ENCODE measurements at places on chromosomes 12 and 14. TPM values are rescaled to one million over a fixed set of nuclear protein-coding genes. Genes with fewer than 3 reads are reported as not detected.

Gene TMTC3
- 25.8 TPM for total RNA-seq

Gene BICD1
- total RNA-seq, result 14.5 TPM

Gene TMEM229B
- total RNA-seq, result 0.21 TPM

Gene RPL10L
- total RNA-seq, result not detected

Gene MMP17
- total RNA-seq, result 1.7 TPM

Gene CCDC177
- under 0.01 TPM for total RNA-seq

Gene ACOT6
- total RNA-seq, result not detected

Gene TRPV4
- total RNA-seq, result 0.75 TPM

Gene CATSPERB
- 0.07 TPM for total RNA-seq

Gene KRT78
- not detected for total RNA-seq

DNA sequence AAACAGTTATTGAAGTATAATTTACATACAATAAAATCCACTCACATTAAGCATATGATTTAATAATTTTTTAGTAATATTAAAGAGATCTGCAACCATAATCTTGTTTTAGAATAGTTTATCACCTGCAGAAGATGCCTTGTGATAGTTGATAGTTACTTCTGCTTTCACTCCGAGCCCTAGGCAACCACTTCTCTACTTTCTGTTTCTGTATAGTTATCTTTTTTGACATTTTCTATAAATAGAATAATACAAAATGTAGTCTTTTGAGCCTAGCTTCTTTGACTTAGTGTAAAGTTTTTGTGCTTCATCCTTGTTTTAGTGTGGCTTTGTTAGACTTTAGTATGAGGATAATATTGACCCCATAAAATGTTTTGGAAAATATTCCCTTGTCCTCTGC, 111.0 kb downstream of the MNAT1 start:
- DNase-seq, result no peak

GRCh38 chr12:89884416-89884898, 175.8 kb upstream of the ATP2B1 start:
- no peak for DNase-seq

GRCh38 chr12:30155001-30155730, 371.4 kb upstream of the TMTC1 start:
- DNase-seq, result no peak

- no peak for DNase-seq
Measured at GRCh38 chr14:65472189-65472588, 59.7 kb downstream of the FUT8 start.

GRCh38 chr14:34364201-34364600, 97.8 kb downstream of the SPTSSA start:
- no peak for DNase-seq

GRCh38 chr12:47822863-47823262, 3.2 kb upstream of the HDAC7 start:
- DNase-seq, result no peak

GRCh38 chr14:80906946-80907345, 34.6 kb downstream of the CEP128 start:
- no peak for DNase-seq

- DNase-seq, result no peak
Measured at GRCh38 chr12:70890895-70891832, 29.4 kb downstream of the PTPRR start.

DNA sequence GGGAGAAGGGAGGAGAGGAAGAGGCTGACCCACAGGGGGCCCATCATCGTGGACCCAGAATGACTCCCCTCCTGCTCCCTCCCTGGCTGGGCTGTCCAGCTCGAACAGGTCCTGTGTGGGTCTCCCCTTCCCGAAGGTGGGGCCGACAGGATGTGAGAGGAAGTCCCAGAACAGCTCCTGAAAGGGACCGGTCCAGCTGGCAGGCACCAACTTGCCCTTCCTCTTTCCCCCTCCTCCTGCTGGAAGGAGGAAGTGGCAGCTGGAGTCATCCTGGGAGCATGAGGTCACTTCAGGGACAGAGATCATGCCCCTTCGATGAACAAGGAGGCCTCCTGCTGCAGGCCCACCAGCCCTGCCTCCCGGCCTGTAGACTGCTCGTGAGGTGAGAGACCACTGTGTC, 35.0 kb upstream of the BEGAIN start:
- no peak for DNase-seq

DNA sequence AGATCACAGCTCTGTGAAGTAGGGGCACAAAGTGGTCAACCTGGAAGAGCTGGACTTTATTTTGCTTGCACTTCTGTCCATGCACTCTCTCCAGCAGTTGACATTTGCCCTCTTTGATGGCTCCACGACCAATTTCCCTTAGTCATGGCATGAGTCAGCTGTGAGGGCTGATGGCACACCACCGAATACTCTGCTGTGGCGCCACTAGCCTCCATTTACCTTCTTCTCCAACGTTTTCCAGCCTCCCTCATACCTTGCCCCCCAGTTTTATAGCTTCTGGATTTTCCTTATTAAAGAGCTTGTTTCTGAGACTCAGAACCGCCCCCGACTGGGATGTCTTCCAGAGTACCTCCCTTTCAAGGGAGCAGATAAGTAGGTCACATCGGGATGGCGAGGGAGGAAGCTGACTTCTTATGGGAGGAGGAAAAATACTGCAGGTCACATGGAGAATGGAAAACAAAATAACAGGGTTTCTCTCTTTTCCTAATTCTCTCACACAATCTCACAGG, 17.6 kb downstream of the NINJ2 start:
- DNase-seq, result no peak

DNA sequence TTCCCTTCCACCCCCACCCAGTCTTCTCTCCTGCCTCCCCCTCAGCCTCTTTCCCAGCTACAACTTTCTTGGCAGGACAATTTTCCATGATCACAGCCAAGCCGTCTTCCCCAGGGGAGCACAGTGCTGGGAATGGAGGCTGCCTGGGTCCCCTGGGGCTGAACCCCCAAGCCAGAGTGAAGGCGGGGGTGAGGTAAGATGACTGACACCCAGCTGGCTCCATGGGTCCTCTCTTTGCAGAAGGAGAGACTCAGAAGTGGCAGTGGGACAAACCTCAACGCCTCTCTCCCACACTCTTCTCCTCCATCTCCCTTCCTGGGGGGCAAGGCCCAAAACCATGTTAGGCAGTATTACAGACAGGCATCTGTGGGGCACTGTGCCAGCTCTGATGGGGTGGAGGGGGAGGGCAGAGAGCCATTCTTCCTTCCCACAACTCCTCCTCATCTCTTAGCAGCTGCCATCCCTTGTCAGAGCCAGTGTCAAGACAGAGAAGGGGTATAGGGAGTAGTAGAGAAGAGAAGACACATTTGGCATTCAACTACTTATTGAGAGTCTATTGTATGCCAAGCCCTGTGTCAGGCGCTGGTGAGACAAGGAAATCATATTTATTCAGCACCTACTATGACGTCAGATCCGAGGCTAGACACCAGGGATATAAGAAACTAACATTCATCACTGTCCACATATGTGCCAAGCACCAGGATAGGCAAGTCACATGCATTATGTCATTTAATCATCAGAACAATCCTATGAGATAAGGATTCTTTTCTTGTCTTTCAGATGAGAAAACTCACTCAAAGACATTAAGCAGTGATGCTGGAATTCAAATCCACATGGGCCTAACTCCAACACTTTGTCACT, 3.6 kb downstream of the ITGA7 start:
- DNase-seq, result no peak

DNA sequence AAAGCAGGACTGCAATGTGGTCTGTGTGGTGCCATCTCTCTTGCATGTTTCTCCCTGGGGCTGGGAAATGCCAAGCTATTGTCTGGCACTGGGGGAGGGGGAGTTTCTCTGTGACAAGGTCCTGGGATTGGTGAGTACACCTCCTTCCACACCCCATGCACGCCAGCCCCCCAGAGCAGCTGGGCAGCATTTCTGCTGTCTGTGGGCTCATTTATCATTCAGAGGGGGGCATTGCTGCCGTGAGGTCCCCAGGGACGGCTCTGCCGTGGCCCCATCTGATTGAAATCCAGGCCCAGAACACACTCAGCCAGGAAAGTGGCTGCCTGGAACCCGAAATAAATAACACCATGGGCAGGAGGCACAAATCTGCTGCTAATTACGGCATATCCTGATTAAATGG, 12.6 kb upstream of the FAM222A start:
- DNase-seq, result no peak

DNA sequence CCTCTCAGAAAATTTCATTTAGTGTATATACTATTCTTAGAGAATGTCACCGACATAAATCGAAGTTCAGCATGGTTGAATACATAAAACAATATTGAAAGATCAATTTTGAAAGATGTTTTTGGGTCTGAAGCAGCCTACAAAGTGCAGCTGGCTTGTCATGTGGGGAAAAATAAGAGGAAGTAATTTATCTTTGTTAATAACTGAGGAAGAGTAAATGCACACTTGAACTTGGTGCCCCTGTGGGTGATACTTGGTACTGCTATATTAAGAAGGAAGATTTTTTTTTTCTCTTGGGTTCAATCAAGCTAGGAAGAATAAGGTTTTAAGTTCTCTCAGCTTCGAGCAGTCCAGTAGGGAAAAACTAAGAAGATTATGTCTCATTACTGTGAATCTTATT, 661.3 kb downstream of the RPL10L start:
- DNase-seq, result no peak

DNA sequence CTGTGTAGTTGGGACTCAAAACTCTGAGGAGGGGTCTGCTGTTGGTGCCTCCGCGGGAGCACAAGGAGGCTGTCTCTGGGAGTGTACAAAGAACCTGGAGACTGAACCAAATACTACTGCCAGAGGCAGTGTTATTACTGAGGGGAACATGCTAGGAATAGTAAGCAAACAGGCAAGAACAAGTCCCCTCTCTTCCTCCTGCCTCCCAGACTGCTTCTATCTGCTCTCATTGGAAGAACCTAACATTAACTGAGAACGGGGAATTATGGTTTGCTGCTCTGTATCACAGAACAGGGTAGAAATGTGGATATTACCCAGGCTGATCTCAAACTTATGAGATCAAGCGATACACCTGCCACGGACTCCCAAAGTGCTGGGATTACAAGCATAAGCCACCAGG, 4.5 kb upstream of the KMT5A start:
- no peak for DNase-seq

DNA sequence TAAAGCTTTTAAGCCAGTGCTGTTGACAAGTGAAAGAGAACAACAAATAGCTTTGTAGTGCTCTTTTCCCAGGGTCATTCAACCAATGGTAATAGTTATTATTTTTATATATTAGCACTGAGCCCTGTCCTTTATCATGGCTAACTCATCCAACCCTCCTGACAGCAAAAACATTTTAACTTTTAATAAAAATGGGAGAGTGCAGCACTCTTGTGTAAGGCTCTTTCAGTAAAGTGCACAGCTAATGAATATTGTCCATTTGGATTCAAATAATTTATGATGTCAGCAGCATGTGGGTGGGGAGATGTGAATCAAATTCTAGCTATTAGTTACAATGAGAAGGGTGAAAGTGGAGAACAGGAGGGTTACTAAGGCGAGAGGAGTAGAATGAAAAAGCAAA, 185.7 kb downstream of the SOX5 start:
- no peak for DNase-seq

DNA sequence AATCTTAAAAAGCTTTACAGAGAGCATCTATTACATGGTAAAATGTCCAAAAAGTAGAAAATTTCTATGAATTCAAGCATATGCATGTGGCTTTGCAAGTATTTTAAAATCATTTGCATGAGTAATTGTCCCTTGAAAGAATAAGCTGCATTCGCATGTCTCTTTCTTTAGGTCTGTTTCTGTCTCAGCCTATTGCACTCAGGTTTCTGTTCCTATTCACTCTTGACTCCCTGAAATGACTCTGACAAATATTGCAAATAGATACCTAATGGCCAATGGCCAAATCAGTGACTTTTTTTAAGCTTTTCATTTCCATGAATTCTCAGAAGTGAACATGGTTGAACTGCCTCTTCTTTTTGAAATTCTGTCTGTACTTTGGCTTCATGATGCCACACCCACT, 6.4 kb upstream of the TTC8 start:
- DNase-seq, result no peak

DNA sequence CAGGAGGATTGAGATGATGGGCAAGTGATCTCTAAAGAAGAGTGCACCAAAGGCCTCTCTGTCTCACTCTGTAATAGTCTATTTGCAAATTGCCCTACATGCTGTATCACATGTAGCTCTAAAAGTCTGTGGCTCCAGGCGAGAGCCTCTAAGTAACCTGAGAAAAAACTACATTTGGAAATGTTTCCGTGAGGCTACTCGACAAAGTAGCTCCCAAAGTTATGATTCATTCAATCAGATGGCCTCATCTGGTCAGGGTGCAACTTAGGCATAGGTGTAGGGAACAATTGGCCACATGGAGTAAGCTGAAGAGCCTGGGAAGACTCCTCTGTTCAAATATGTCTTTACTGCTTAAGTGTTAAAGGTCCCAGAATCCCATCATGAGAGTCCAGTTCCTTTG, 155.4 kb upstream of the PLEKHG7 start:
- DNase-seq, result no peak

DNA sequence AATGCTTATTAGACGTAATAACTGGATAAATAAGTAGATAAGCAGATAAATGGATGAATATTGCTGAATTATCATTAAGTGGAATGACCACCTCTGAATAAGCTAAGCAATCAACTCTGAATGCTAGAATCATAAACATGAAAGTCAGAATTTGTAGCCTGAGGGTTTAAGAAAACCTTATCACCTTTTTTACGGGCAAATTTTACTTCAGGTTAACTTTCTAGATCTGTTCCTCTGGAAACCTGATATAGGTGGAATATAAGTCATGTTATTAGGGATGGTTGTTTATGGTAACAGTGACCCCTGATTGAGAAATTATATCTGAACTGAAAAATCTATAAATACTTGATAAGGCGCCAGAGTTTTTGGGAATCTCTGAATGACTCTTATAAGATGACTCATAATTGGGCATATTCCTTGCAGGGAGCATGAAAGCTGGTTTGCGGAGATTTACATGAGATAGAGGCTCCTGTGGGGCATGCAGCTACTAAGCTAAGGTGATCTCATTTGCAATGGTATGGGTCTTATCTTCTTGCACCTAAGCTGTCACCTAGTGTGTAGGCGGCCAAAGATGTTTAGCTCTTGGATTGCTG, 12.1 kb downstream of the SPX start:
- no peak for DNase-seq

DNA sequence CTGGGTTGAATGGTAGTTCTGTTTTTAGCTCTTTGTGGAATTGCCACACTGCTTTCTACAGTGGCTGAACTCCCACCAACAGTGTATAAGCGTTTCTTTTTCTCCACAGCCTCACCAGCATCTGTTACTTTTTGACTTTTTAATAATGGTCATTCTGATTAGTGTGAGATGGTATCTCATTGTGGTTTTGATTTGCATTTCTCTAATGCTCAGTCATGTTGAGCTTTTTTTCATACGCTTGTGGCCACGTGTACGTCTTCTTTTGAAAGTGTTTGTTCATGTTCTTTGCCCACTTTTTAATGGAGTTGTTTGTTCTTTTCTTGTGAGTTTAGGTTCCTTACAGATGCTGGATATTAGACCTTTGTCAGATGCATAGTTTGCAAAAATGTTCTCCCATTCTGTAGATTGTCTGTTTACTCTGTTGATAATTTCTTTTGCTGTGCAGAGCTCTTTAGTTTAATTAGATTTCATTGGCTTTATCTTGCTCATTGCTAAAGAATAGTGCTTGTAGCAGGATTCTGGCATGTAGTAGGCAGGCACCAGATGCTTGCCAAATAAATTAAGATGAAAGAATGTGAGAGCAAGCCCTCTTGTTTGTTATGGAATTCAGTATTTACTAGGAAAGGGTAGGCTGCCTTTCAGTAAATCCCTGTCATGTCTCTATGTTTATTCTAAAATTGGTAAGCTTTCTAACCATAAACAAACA, 86.8 kb downstream of the PDE3A start:
- DNase-seq, result no peak
